ENCODE measurements at places on chromosomes 4 and X.

GRCh38 chrX:137548261-137548660 lies 17.7 kb upstream of the ZIC3 start:
- DNase-seq: no peak

- no peak for DNase-seq
These were observed 748 bp downstream of the CFP start for GRCh38 chrX:47628982-47629381.

GRCh38 chrX:149010853-149011224 lies 494.3 kb downstream of the IDS start:
- DNase-seq: no peak

DNA sequence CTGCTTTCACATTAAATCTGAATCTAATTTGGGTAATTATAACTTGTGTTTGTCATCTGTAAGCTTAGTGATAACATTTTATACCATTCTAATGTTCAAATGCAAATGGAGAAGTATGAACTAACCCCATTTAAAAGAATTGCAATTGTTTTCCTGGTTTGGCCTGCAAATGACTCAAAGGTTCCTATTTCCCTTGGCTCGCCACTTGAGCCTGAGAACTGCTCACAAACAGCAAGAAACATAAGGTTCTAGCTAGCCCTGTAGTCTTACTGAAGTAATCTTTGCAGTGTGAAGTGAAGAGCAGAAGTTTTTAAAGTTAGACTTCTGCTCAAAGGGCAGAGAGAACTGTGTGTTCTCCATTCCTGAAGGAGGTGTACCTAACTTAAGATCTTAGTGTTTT lies 27.2 kb downstream of the UPRT start:
- no peak for DNase-seq

DNA sequence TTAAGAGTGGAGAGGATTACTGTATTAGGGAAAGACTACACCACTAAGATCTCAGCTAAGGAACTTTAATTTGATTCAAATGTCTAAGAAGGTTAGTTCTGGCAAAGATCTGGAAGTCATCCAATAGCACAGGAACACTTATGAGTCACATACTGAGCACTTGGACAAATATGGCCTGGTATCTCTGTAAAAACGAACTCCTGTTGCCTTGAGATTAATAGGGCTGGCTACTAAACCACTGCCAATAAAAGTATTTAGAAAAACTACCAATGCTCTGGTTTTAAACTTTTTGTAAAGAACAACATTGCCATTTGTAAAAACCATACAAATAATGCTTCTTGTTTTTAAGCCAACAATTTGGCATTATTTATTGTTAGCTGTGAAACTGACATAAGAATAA lies 70.5 kb downstream of the SEC24D start:
- no peak for DNase-seq

GRCh38 chrX:71935476-71935875 lies 24.8 kb downstream of the NHSL2 start:
- DNase-seq: no peak

DNA sequence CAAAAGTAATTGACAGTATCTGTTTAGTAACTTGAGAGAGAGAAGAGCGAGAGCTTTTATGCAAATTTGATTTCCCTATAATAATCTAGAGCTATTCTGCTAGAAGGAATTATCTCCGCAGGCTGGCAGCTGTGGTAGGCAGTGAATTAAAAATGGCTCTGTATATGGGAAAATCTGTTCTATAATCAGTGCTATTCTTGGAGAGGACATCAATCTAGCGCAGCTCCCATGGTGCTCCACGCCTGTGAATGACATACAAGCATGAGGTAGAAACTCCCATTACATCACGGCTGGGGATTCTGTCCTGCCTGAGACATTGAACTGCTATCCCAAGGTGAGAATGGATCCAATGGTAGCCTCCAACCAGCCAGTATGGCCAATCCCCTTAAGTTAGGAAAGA lies 179.0 kb downstream of the DHX15 start:
- DNase-seq: no peak

GRCh38 chr4:24559889-24560288 lies 24.5 kb downstream of the DHX15 start:
- DNase-seq: no peak

GRCh38 chr4:136412708-136413107 lies 1119.6 kb downstream of the PCDH18 start:
- DNase-seq: no peak

GRCh38 chr4:118335324-118335723 lies 17.5 kb downstream of the PRSS12 start:
- no peak for DNase-seq

- DNase-seq: no peak
These were observed 190.9 kb downstream of the NDST4 start for GRCh38 chr4:114922592-114922933.

DNA sequence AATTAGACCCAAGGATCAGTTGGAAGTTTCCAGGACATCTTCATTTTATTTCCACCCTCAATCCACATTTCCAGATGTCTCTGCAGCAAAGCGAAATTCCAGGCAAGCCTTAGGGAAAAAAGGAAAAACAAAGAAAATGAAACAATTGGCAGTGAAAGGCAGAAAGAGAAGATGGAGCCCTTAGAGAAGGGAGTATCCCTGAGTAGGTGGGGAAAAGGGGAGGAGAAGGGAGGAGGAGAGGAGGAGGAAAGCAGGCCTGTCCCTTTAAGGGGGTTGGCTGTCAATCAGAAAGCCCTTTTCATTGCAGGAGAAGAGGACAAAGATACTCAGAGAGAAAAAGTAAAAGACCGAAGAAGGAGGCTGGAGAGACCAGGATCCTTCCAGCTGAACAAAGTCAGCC lies at the start of gene PLP1:
Gene PLP1 (plus strand): TSS at position 295 of the 400 bp plus-strand sequence. CDS start 156 bp downstream, outside the sequence.
- no peak for DNase-seq

DNA sequence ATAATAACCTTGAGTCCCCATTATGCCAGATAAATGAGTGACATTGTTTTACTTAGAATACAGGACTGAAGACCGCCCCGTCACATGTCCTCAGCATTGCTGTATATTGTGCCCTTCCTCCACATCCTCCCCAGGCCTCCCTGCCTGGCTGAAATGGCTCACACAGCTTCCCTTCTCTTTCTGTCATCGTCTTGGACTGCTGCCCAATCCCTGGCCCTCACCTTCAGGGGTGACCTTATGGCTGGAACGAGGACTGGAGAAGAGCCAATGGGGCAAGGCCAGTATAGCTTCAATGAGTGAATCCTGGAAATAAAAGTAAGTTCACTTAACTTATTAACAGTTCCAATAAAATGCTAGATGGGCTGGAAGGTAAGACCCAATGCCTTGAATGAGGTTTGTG lies 2.7 kb downstream of the KCNE5 start:
- no peak for DNase-seq

DNA sequence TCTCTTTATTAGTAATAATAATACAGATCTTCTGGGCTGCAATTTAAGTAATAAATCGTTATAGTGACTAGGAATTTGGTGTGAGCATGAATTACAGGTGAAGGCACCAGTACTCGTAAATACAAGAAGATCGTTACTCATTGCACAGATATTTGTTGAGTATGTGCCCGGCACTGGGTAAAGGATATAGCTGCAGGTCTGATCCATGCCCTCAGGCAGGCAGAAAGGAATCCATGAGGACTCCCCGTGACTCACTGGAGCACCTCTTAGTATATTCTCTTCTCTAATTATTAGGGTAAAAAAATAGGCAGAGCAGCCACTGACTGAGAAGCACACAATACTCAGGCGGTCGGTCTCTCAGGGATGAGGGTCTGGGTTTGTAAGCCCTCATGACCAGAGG lies 868.3 kb downstream of the RAB28 start:
- DNase-seq: no peak

GRCh38 chrX:29143356-29143755 lies 556.1 kb downstream of the IL1RAPL1 start:
- DNase-seq: no peak
